ENCODE measurements at places on chromosomes 6 and 20.
A peak's percentile ranks its signal among the peaks of the same experiment; 100 is the strongest.

GRCh38 chr6:109894181-109894580 lies 83.9 kb upstream of the GPR6 start:
- DNase-seq = no peak

GRCh38 chr6:33770124-33770832 lies 18.7 kb downstream of the LEMD2 start:
- DNase-seq = no peak

GRCh38 chr20:42678895-42679294 lies 510.8 kb downstream of the PTPRT start:
- no peak for DNase-seq

- DNase-seq = no peak
These were observed 336.3 kb downstream of the CD83 start for GRCh38 chr6:14453712-14454472.

DNA sequence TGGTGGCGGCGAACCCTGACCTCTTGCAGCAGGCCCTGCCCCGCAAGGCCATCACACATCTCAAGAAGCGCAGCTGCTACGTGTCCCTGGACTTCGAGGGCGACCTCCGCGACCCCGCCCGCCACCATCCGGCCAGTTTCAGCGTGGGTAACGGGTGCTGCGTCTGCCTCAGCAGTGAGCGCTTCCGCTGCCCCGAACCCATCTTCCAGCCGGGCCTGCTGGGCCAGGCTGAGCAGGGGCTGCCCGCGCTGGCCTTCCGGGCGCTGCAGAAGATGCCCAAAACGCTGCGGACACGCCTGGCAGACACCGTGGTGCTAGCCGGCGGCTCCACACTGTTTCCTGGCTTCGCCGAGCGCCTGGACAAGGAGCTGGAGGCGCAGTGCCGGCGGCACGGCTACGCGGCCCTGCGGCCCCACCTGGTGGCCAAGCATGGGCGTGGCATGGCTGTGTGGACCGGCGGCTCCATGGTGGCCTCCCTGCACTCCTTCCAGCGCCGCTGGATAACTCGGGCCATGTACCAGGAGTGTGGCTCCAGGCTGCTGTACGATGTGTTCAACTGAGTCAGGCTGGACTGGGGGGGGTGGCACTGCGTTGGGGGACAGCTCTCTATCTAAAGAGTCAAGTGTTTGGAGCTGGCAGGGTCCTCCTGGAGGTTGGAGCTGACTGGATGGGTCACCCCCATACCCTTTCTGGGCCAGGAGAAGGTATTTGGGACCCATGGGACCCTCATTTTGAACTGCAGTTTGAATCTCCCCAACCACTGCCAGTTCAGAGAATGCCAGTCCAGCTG lies 1.1 kb downstream of the ACTL10 start:
- DNase-seq = peak; percentile 36

DNA sequence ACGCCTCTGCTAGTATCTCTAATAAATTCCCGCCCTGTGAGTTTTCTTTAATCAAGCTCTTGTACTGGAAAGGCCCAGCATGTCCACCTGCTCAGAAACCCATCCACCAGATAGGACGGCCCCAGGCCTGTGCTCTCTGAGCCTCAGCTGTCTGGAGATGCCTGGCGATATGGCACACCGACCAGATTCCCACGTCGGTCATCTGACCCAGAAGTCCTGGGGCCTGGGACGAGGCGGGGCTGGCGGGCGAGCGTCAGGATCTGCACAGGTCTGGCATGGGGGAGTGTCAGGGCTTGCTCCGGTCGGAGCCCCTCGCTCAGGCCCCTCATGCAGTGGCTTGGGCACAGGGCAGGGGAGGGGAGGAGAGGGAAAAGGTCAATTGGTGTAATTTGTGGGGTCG lies 10.2 kb downstream of the RNASET2 start:
- no peak for DNase-seq

GRCh38 chr20:58839991-58840747 lies 10.5 kb downstream of the GNAS-AS1 start:
- DNase-seq = no peak

- no peak for DNase-seq
These were observed 395.3 kb downstream of the PREX1 start for GRCh38 chr20:48432494-48432832.

DNA sequence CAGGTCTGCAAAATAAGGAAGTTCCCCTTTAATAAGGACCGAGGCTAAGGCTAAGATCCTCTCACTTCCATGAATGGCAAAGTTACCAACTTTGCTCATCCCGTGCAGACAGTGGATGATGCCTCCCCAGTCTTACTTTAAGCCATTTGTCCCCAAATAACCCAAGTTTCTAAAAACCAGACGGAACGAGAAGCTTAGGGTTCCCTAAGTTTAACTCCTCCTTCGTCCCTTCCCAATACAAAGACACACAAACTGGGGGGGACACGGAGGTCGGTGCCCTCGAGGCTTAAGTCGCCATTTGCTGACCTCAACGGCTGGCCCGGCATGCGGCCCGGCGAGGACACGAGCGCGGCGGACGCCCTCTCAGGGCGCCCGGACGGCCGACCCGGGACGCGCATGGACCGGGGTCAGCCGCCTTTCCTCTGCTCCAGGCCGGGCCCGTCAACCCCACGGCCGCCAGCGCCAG lies 527 bp downstream of the FBXO30 start:
- DNase-seq = no peak

GRCh38 chr6:153074761-153075160 lies 56.3 kb downstream of the RGS17 start:
- no peak for DNase-seq

DNA sequence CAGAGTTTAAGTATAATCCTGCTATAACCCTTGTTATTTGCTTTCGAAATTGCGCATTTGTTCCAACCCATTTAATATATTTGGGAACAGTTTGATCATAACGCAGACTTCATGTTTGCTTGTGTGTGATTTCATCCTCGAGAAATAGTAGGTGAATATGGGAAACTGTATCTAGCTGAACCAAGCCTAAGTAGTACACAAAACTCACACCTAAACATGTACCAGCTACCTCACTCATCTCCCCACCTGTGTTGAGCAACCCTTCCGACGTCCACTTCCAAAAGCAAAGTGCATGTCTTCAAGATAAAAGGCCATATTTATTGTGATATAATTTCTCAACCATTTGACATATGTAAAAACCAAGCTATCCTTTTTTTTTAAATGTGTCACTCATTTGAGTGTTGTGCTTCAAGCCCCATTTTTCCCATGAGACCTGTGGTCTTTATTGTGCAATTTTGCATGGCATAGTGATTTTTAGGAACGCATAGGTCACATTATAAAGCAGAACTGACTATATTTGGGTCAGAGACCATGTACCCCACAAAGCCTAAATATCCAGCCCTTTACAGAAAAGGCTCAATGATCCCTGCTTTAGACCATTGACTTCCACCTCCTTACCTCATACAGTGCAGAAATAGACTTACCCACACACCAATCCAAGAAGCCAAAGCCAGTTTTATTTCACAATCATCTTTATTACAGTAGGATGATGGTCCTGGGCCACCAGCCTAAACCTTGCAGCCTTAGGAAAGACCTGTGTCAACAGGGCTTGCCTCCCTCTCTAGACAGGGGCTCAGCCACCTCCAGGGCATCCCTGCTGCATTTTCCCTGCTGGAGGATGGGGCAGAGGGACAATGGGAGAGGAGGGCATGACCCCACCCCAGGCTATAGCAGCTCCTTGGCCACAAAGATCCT lies 7.1 kb downstream of the CCND3 start:
- no peak for DNase-seq

DNA sequence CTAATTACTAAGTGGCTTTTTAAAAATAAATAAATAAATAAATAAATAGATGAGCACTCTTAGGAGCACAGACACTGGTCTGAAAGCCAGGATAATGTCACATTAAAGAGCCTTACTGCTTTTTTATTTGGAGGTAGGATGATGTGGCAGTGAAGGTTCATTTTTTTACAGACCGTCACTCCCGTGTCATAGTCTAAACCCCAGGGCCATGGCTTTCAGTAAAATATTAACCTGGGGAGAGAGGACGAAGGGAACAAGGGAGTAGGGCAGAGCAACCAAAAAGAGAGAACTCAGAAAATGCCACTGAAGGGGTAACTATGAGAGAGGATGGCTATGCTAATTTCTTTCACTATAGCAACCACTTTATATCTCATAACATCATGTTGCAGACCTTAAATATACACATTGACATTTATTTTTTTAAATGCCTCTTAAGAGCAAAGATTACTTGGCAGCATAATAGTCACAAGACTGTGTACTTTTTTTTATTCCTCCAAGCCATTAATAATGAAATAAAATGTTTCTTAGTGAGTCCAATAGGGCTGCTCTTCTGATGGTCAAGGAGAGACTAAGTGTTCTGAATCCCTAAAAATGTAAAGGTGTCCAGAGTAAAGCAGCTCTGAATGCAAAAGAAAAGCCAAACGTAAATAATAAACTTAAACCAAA lies 100.9 kb upstream of the SIM1 start:
- no peak for DNase-seq

- no peak for DNase-seq
These were observed 2.2 kb upstream of the FAM209A start for GRCh38 chr20:56522311-56522710.

GRCh38 chr6:10381830-10382208 lies 33.1 kb downstream of the TFAP2A start:
- no peak for DNase-seq

- DNase-seq = no peak
These were observed 481.9 kb downstream of the C6orf118 start for GRCh38 chr6:164827537-164827936.

GRCh38 chr20:44009679-44009992 lies 95.0 kb downstream of the TOX2 start:
- no peak for DNase-seq

DNA sequence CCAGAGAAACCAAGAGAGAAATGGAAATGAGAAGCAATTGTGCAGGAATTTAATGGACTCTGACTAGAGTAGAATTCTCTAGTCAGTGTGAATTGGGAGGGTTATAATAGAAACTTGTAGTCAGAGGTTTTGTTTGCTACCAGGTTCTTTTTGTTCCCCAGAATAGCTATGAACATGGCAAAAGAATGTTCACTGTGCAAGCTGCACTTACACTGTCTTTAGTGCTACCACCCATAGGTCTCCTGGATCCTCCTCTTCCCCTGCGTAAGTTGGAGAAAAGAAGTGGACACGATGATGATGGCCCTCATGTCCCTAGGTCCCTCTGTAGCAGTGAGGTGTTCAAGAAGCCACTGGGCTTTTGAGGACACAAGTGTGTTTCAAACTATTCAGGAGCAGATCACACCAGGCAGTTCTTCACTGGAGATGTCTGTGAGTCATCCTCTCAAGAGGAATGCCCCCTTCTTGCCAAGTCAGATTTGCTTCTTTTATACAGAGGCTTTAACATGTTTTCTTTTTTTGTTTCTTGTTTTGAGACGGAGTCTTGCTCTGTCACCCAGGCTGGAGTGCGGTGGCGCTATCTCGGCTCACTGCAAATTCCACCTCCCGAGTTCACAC lies 47.6 kb upstream of the SMIM8 start:
- DNase-seq = no peak

DNA sequence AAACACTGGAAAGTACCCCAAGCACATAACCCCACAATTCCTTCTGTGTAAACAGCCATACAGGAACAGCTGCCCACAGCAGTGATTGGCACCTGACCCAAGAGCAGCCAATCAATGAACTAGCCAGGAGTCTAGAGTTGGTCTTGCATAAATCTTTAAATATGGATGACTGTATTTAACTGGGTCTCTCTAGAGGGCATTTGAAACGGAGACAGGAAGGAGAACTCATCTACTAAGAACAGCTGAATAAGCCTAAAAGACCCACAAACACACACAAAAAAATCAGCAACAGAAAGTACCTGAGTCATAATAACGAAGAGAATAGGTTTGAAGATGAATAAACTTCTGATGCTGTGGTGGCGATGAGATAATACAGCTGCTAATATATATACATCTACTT lies 49.0 kb upstream of the ASF1A start:
- DNase-seq = no peak

DNA sequence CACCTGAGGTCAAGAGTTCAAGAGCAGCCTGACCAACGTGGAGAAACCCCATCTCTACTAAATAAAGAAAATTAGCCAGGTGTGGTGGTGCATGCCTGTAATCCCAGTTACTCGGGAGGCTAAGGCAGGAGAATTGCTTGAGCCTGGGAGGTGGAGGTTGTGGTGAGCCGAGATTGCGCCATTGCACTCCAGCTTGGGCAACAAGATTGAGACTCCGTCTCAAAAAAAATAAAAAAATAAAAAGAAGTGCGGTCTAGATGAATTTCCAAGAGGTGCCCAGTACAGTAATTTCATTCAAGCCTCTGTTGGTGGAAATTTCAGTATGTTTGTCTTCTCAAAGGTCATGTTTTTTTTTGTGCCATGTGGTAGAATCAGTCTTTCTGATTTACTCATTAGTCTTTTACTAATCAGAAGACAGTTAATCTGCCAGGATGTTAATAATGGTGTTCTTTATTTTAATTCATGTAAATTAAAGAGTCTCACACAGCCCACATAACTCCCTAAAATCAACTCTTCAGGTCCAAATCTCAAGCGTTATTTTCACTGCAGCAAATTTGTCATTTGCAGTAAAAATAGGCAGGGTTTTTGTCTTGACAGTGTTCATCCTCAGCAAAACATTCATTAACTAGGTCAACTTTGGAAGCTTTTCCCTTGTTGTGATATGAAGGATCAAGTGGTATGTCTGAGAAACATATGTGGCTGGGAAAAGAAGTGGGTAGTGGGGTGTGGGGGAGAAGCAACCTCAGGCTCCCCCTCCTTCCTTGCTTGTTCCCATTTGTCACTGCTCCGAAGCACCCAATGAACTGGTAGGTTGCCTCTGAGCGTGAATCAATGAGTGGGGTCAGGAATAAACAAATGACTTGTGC lies 13.3 kb downstream of the TP53INP2 start:
- DNase-seq = no peak

GRCh38 chr20:57878786-57879424 lies 169.1 kb upstream of the PMEPA1 start:
- no peak for DNase-seq

- DNase-seq = no peak
These were observed 72.3 kb upstream of the IFNGR1 start for GRCh38 chr6:137291441-137291840.

DNA sequence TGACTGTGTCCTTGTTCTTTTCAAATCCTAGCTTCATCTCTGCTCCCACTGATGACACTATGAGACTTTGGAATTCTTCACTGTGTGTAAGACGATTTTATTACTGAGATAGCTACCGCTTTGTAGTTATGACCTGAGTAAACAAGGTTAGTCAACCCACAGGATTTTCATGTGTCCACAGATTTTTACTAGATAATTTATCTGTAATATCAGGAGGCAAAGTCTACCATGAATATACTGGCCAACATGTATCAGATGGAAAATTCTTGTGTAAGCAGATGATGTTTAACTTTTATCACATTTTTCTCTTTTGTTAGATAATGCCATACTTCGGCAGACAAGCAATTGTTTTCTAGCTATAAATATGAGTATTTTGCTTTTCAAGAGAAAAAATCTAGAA lies 119.8 kb downstream of the SGK1 start:
- no peak for DNase-seq

Measured in NCI-H2107 (cell line).